ENCODE measurements at places on chromosomes 3 and 15.
A peak's percentile ranks its signal among the peaks of the same experiment; 100 is the strongest.

DNA sequence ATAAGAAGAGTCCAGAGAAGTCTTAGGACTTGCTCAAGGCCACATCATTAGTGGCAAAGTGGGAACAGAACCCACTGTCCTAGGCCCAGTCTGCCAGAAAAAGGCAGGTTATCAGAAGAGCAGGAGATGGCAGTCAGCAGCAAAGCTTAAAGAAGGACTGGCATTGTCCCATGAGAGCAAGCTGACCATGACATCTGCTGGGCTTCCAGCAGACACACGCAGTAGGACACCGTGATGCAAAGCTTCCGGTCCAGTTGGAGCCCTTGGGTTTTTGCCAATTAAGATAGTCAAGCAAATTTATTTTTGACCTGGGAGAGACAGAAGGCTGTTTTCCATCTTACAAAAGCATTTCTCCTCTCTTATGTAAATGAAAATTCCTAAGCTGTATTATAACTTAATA lies 42.1 kb downstream of the ZBTB38 start:
- H3K36me3 ChIP-seq, result peaks cover 23% of the 10 kb centered on the region
- H3K4me3 ChIP-seq, result peak overlapping the region; percentile 51
- no peaks in the 10 kb centered on the region for H3K27me3 ChIP-seq
- DNase-seq, result no peak

GRCh38 chr3:106528932-106529331 lies 660.1 kb upstream of the CBLB start:
- no peak for DNase-seq
- H3K27me3 ChIP-seq, result peaks cover 13% of the 10 kb centered on the region
- H3K36me3 ChIP-seq, result peaks cover 44% of the 10 kb centered on the region
- H3K27ac ChIP-seq, result no peak overlapping the region
- no peak overlapping the region for H3K4me3 ChIP-seq
- peaks cover 52% of the 10 kb centered on the region for H3K4me1 ChIP-seq

DNA sequence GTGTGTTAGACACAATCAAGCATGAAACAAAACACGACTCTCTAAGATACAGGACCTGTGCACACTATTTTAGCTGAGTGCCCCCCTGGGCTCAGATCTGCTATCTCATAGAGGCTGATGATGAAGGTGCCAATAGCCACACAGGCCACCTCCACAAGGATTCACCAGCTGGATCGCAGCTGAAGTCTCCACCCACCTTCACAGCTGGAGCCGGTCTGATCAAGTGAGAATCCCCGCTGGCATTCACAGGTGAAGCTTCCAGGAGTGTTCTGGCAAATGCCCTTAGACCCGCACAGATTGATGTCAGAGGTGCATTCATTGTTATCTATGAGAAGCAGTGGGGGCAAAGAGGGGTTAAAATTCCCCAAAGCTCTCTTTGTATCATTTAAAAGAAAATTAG lies 90.1 kb downstream of the DUT start:
- no peak overlapping the region for H3K4me3 ChIP-seq
- no peak for DNase-seq

GRCh38 chr3:42600958-42601675 lies 631 bp downstream of the NKTR start:
- peaks cover 24% of the 10 kb centered on the region for H3K36me3 ChIP-seq
- peak overlapping the region; percentile 98 for H3K27ac ChIP-seq
- peak overlapping the region; percentile 94 for H3K4me3 ChIP-seq
- peak; percentile 62 for DNase-seq
- H3K27me3 ChIP-seq, result no peaks in the 10 kb centered on the region
- peaks cover 54% of the 10 kb centered on the region for H3K4me1 ChIP-seq

DNA sequence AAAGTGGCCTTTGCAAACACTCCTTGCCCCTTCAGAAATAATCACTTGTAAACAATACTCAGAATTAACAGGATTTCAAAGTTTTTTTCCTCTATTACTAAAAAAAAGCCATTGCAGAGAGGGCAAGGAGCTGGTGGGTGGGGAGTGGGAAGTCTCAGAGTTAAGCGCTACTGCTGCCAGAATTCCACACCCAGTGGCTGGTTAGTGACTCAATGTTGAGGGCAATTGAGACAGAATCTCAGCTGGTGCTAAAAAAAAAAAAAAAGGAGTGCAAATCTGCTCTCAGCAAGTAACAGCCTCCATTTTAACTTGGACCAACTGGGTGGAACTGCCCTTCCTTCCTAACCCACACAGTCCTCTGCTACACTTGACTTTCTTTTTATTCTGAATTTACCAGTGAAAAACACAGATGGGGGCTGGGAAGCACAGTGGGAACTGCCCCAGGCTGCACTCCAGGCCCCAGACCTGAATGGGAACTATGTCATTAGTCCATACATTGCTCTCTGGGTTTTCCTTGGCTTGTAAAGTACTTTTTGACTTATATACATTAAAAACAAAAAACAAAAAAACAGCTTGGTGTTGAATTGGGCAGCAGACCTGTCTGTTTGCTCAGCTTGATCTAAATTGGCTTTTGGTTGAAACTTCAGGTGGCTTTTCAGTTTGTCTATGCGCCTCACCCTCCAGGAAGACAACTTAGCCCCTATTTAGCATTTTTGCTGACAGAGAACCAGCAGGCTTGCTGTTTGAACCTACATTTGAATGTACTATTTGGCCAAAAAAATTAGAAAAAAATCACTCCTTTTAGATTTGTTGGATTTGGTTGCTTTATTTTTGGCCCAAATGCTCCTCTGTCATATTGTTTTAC lies 357.8 kb upstream of the TBL1XR1 start:
- H3K4me3 ChIP-seq, result no peak overlapping the region
- no peak for DNase-seq
- peaks cover under 1% of the 10 kb centered on the region for H3K36me3 ChIP-seq
- no peaks in the 10 kb centered on the region for H3K27me3 ChIP-seq
- H3K27ac ChIP-seq, result no peak overlapping the region

- DNase-seq, result no peak
- H3K4me3 ChIP-seq, result no peak overlapping the region
- H3K27ac ChIP-seq, result no peak overlapping the region
- H3K36me3 ChIP-seq, result no peaks in the 10 kb centered on the region
- H3K27me3 ChIP-seq, result no peaks in the 10 kb centered on the region
These were observed 107.5 kb downstream of the TIGIT start for GRCh38 chr3:114401346-114401745.

GRCh38 chr3:182692021-182692420 lies 101.3 kb upstream of the ATP11B start:
- no peaks in the 10 kb centered on the region for H3K4me1 ChIP-seq
- DNase-seq, result no peak
- no peaks in the 10 kb centered on the region for H3K36me3 ChIP-seq
- H3K27me3 ChIP-seq, result peaks cover 13% of the 10 kb centered on the region
- no peak overlapping the region for H3K4me3 ChIP-seq

GRCh38 chr3:43169987-43170386 lies 64.1 kb upstream of the POMGNT2 start:
- H3K4me3 ChIP-seq, result no peak overlapping the region
- H3K27me3 ChIP-seq, result no peaks in the 10 kb centered on the region
- no peaks in the 10 kb centered on the region for H3K4me1 ChIP-seq
- no peak overlapping the region for H3K27ac ChIP-seq
- peaks cover 33% of the 10 kb centered on the region for H3K36me3 ChIP-seq

DNA sequence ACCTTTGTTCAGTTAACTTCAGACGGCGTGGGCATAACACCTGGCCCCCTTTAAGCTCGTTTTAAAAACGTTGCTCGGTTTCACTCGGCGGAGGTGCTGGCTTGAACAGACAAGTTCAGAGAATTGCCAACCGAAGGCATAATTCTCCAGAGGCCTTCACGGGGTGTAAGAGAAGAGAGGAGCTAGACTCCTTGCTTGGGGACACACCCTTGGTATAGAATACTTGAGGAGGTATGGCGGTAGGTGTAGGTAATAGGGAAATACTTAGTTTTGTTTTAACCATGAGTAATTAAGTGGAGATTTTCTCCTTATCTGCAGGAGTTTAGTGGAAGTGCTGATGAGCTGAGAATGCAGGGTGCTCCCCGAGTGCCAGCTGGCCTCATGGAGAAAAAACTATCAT lies 921 bp downstream of the FBXL2 start:
- DNase-seq, result no peak
- H3K27ac ChIP-seq, result no peak overlapping the region
- H3K27me3 ChIP-seq, result peaks cover 32% of the 10 kb centered on the region
- peak overlapping the region; percentile 40 for H3K4me3 ChIP-seq
- H3K36me3 ChIP-seq, result peaks cover 3% of the 10 kb centered on the region
- H3K4me1 ChIP-seq, result peaks cover 10% of the 10 kb centered on the region

GRCh38 chr15:69881766-69882165 lies 216.0 kb downstream of the TLE3 start:
- H3K36me3 ChIP-seq, result no peaks in the 10 kb centered on the region
- H3K27ac ChIP-seq, result no peak overlapping the region
- H3K4me3 ChIP-seq, result no peak overlapping the region
- H3K4me1 ChIP-seq, result peaks cover 7% of the 10 kb centered on the region

- no peaks in the 10 kb centered on the region for H3K27me3 ChIP-seq
- no peak overlapping the region for H3K4me3 ChIP-seq
- peaks cover 83% of the 10 kb centered on the region for H3K4me1 ChIP-seq
These were observed 170.0 kb downstream of the FOXP1 start for GRCh38 chr3:71413572-71413971.

All from activated T-cell treated with anti-CD3 and anti-CD28 coated beads, Interleukin-2, amount 50 U/mL, for 72 hours (primary cell).